NCI-H2107 (cell line): ENCODE measurements at places on chromosomes 1 and 21.

- DNase-seq, result no peak
Measured at GRCh38 chr1:224357626-224358124, 996 bp downstream of the CNIH4 start.

DNA sequence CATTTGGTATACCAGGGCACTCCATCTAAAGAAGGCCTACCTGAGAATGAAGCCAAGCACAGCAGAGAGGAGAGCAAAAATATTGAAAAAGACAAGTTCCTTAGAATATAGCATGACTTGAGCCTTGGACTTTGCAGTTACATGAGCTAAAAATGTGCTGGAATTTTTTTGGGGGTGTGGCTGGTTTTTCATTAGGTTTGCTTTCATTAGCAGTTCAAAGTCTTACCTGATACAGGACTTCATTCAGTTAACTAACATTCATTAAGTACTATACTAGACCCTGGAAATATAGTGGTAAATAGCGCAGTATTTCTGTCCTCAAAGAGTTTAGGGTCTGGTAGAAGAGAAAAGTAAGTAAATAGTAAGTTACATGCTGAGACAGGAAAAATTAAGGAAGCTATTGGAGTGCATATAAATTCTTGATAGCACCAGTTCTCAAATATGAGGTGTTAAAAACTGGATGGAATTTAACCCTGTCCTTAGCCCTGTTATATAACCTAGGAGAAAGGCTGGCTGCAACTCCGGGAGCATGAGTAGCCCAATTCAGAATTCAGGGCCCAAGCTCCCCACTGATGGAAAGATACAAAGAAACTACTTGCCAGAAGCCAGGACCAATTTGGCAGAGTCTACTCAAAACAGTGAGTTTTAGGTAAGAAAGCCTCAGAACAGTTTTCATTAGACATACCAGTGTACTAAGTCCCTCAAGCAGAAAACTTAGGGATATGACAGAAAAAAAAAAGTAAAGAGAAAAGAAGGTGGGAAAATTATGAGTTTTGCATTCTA lies 3.1 kb upstream of the DOCK7 start:
- DNase-seq, result no peak

DNA sequence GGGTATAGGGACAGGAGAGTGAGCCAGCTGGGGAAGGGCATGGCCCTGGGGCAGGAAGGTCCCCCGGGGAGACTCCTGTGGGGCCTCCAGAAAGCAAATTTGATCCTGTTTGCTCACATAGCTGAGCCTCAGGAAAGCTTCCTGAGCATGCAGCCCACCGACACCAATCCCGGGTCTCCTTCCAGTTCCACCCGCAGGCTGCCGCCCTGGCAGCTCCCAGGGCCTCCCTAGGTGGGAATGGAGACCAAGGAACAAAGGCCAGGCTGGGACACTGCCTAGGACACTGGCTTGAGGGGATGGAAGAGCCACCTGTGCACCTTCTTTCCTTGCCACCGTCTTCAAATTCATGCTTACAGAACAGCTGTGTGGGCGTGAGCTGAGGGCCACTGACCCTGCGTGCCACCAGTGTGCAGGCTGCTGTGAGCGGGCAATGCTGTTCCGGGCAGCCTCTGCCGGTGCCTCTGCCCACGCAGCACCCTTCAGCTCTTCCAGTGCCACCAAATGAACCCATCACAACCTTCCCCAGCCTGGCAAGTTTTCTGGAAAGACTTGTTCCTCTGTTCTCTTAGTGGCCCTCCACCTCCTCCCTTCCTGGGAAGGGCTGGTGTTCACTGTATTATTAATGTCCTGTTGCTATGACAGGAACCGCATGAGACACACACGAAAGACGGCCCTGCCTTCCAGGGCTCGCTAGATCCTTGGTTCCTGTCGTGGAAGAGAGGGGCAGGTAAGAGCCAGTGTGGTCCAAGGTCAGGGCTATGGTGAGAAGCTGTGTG lies 53.6 kb downstream of the ACBD3 start:
- no peak for DNase-seq

DNA sequence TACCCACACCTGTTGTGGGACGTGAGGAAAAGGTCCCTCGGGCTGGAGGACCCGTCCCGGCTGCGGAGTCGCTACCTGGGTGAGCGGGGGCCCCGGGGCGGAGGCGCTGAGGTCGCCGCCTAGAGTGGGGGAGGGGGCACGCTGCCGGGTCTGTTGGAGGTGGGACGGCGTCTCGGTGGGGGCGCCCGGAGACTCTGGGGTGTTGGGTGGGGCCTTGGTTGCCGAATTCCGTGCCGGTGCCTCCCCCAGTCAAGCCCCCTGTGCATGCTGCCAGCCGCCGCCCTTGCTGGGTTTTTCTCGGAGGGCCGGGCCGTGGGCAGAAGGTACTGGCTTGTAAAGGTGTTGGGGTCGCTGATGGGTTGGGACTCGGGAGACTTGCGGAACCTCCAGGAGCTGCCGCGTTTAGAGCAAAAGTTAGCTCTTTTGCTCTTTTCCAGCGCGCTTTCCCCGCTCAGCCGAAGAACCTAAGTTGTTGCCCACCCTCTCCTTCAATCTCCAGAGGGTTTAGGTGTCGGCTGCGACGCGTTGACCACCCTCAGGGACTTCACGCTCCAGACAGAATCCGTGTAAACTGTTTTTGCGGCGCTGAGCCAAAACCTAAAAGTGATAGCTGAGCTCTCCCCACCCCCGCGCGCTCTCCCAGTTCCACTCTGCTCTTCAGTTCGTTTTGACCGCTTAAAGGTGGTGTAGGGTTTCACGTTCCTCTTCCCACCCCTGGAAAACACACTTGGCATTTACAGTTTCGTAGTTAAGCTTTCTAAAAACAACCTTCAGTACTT lies at the start of gene MPC2:
MPC2 (minus strand) TSS at position 143 of the 779 bp plus-strand sequence. CDS start 1,231 bp downstream, outside the sequence.
- peak; percentile 69 for DNase-seq

DNA sequence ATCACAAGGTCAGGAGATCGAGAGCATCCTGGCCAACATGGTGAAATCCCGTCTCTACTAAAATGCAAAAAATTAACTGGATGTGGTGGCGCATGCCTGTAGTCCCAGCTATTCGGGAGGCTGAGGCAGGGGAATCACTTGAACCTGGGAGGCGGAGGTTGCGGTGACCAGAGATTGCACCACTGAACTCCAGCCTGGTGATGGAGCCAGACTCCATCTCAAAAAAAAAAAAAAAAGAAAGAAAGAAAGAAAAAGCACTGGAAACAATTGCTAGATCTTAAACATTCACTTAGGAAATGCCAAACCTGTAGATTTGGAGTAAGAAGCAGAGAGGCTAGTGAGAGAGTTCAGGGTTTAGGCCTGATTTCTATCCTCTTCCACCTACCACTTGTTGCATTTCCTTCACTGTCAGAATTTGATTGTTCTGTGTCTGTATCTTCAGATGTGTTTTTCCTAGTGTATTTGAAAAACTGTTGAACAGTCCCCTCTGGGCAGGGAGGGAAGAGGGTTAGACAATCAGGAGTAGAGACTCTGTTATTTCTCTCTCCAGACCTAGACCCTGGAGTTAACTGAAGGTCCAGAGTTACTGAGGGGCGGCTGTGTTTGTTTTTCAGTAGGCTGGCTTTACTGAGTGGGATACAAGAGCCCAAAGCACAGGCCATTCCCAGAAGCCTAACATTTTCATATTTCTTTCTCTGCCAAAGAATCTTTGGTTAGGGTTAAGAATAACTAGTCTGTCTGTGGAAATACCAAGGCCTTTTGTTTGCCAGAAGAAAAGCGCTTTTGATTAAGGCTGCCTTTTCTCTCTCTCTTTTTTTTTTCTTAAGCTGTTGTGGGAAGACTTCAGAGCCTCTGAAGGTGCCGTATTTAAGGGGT lies 31.1 kb upstream of the MACF1 start:
- DNase-seq, result no peak

DNA sequence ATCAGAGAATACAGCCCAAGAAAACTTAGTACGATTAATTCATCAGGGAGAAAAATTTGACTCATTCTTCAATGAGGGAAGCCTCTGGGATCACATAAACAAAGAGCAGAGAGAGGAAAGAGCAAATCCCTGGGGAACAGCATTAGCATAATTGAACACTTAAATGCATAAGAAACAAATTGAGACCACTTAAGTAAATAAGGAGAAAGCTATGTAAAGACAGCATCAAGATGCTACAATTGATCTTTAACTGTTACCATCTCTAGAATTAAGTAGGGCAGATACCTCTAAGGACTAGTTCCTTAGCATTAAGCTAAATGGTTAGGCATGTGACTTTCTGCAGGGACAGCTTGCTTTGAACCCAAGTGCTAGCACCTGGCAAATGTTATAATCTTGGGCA lies 265.1 kb upstream of the NEGR1 start:
- no peak for DNase-seq

DNA sequence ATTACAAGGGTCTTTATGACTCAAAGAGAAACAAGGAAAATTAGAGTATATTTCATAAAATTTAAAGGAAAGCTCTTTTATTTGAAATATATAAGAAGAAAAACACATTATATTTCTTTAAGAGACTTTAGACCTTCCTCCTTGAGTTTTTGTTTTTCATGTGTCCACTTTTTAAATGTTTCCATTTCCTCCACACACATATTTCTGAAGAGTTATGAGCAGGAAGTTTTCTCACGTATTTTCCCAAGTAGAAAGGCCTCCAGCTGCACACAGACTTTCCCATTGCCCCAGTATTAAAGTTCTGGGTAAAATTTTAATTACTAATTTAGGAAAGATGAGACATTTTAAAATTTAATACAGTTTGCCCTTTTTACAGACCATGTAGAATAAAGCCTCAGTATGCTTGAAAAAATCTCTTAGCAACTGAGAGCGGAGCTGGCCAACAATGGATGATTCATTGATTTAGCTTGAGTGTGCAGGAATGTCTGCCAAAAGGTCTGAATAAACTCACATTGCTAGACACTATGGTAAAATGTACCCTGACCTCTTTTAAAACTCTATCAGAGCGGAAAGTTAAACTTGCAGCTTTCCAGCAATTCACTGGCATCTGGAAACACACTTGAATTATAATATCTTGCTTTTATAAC lies 57.9 kb downstream of the DDAH1 start:
- DNase-seq, result no peak

DNA sequence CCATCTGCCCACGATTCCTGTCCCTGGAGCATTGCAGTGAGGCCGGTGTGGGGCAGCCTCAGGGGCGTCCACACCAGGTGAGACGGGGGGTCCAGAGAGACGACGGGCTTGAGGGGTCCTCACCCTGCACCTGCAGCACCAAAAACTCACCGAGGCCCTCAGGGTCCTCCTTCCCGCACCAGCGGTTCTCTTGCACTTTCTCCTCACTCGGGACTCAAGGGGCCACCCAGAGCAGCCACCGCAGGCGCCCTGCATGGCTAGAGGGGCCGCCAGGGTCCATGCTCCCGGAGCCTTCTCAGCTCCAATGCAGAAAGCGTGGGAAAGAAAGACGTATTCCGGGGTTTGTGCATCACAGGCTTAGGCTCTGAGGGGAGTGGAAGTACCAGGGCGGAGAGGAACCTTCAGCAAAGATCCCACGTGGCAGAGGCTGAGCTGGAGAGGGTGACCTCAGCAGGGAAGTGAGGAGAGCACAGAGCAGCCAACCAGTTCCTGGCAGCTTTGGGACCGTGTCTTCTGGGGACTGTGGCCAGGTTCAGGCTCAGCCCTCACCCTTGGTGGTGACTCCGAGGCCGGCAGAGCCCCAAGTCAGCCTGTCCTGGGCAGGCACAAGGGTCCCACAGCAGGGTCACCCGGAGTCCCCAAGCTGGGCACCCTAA lies 19.5 kb upstream of the COL6A2 start:
- no peak for DNase-seq

DNA sequence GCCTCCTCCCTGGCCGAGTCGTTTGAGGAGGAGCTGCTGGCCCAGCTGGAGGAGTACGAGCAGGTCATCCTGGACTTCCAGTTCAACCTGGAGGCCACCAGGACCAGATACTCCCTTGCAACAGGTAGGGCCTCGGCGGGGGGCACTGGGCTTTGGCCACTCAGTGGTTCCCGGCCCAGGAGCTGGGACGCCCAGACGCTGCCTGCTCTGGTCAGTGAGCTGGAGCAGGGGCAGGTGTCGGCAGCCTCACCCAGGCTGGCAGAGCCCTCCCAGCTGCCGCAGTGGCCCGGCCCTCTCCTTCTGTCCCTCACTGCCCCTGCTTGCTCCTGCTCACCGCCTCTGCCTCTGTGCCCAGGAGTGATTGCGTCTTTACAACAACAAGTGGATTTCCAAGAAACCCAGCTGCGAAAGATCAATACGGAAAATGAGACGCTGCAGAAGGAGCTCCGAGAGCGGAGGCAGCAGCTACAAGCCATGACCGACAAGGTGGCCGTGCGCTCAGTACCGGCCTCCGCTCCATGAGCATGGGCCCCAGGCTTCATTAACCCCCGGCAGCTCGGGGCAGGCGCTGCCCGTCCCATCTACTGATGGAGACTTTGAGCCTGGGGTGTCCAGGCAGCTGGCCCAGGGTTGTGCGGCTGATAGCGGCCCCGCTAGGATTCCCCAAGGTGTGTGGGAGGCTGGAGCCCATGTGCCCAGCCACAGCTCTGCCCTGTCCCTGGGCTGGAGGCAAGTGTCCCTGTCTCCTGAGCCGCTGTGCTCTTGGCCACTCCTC lies 9.0 kb upstream of the SMIM1 start:
- no peak for DNase-seq

- DNase-seq, result no peak
Measured at GRCh38 chr1:210695026-210695425, 366.3 kb downstream of the HHAT start.

DNA sequence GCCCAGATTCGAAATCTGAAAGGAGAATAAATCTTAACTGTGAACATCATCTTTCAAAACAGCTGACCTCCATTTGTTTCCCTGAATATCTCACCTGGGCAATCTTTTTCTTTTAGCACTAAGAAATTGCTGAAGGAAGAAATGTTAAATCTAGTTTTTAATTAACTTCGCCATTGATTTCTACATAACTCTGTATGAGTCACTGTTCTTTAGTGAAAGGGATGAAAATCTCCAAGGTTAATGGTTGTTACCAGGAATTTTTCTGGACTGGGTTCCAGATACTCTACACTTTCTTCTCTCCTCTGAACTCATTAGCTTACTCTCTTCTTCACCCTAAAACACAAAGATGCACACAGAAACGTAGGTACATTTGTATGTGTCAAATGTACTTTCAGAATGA lies 235.7 kb downstream of the BACH1 start:
- DNase-seq, result no peak

DNA sequence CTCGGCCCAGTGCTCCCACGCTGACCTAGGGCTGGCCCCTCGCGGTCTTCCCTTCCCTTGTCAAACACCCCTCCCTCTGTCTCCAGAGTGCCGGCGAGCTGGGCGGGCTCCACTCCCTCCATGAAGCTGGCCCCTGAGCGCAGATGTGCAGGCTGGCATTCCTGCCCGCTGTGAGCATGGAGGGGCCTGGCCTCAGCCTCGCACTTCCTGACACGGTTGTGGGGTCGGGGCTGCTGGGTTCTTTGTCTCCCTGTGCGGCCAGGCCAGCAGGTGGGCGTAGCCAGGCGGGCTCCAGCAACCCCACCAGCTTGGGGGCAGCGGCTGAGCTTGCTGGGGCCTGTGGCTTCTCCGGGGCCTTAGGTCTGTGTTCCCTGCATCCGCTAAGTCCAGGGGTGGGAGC lies 14.2 kb upstream of the PEX10 start:
- DNase-seq, result no peak
